ENCODE measurements at places on chromosomes 16 and 17. TPM values are rescaled to one million over a fixed set of nuclear protein-coding genes. Genes with fewer than 3 reads are reported as not detected.

The MT1H gene
- 0.78 TPM for total RNA-seq

The POLR3K gene
- 21.7 TPM for total RNA-seq

DNA sequence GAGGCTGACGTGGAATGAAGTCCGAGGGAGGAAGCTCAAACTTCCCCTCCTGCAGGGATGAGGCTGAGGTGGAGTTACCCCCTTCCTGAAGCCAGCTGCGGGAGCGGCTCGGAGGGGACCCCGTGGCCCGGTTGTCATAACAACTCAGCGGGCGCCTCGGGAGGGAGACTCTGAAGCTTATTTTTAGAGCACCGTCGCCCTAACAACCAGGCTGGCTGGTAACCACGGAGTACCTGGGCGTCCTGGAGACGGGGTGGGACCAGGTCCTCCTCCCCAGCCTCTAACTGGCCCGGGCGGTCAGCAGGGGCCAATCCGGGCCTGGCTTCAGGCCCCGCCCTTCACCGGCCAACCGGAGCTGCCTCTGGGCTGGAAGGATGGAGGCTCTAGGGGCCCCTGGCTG lies 27.7 kb downstream of the NECAB2 start:
- DNase-seq: no peak

DNA sequence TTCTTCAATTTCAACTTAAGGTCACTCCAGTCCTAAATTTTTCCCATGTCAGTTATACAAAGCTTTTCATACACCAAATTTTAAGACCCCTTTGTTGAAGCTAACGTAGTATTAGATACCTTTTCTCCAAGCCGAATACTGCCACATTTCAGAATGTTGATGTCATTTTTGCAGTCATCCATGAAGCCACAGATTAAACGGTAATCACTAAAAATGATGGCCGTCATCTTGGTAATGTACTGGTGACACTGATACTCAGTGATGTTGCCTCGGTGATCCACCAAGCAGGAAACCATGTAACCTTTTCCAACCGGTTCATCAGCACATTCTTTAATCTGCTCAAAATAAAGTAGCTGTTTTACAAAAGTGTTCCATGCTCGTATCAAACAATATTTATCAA lies 82.1 kb upstream of the CLEC18B start:
- DNase-seq: no peak

- DNase-seq: no peak
Observed at GRCh38 chr17:77160091-77160874, 19.5 kb downstream of the SEC14L1 start.

- DNase-seq: no peak
Observed at GRCh38 chr17:78430892-78431691, 52.6 kb downstream of the PGS1 start.

The CTRL gene
- 8.6 TPM for total RNA-seq

- DNase-seq: no peak
Observed at GRCh38 chr17:9189870-9190269, 168.6 kb downstream of the NTN1 start.

The KCNH4 gene
- total RNA-seq: 0.11 TPM

DNA sequence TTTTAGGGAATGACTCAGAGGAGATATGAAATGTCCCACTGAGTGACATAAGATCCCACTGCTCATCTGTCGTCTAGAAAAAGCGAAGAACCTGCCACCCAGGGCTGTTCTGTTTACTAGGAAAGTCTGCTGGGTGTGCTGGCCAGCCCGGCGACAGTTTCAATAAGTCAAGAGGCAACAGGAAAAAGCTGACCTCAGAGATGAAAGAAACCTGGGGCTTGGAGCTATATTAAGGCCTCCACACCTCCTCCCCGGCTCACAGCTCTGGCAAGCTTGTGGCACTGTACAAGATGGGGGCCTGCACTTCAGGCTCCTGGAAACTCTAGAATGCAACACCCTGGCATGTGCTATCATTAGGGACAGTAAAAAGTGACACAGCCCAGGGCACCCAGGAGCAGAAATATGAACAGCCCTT lies 10.6 kb downstream of the ZFHX3 start:
- no peak for DNase-seq

DNA sequence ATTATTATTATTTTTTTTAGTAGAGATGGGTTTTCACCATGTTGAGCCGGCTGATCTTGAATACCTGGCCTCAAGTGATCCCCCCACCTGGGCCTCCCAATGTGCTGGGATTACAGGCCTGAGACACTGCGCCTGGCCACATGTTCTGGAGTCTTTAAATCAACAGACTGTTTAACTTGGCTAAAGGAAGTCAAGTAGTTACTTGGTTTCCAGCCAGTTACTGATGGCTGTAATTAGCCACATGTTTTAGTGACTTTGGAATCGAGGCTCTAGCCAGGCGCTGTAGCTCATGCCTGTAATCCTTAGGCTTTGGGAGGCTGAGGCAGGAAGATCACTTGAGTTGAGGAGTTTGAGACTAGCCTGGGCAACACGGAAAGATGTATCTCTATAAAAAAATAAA lies 699.2 kb upstream of the RBFOX1 start:
- DNase-seq: no peak

The ZNF423 gene
- not detected for total RNA-seq

DNA sequence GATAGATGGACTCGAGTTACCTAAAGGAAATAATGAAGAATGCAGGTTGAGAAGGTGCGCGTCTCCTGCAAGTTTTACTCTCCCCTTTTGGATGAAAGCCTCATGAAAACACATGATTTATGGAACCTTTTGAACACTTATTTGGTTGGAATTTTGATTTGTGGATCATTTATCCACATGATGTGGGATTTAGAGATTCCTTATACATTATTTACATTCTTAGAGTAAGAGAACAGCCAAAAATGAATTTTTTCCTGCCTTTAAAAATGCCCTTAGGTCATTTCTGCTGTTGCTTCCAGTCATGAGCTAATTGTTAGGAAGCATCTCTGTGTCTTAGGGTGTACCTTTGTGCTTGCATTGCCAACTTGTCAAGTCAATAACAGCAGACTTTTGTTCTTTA lies 99.9 kb downstream of the RPTOR start:
- DNase-seq: no peak

GRCh38 chr17:72715906-72716572 lies 376.4 kb downstream of the SLC39A11 start:
- DNase-seq: no peak

The TEX14 gene
- 1.6 TPM for total RNA-seq

The MT1X gene
- 23.7 TPM for total RNA-seq

The GHDC gene
- total RNA-seq: 23.9 TPM

- DNase-seq: no peak
Observed at GRCh38 chr16:87855852-87856715, 13.2 kb downstream of the SLC7A5 start.

The DNAH2 gene
- not detected for total RNA-seq

The ANKRD40CL gene
- not detected for total RNA-seq

The NETO2 gene
- total RNA-seq: 3.2 TPM

DNA sequence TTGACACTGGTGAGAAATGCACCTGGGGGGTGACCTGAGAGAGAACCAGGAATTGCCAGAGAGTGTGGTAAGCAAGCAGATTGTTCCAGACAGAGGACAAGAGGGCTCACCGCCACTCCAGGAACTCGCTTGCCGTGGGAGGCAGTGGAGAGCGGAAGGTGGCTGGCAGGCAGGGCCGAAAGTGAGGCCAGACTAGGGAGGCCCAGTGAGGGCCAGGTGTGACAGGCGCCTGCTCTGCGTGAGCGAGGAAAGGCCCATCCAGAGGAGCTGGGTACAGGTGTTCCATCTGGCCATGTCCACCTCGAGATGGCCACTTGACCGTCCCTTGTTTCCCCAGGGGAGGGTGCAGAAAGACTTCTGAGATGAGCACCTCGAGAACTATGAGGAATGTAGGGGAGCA lies 11.9 kb upstream of the MYO15B start:
- DNase-seq: no peak

DNA sequence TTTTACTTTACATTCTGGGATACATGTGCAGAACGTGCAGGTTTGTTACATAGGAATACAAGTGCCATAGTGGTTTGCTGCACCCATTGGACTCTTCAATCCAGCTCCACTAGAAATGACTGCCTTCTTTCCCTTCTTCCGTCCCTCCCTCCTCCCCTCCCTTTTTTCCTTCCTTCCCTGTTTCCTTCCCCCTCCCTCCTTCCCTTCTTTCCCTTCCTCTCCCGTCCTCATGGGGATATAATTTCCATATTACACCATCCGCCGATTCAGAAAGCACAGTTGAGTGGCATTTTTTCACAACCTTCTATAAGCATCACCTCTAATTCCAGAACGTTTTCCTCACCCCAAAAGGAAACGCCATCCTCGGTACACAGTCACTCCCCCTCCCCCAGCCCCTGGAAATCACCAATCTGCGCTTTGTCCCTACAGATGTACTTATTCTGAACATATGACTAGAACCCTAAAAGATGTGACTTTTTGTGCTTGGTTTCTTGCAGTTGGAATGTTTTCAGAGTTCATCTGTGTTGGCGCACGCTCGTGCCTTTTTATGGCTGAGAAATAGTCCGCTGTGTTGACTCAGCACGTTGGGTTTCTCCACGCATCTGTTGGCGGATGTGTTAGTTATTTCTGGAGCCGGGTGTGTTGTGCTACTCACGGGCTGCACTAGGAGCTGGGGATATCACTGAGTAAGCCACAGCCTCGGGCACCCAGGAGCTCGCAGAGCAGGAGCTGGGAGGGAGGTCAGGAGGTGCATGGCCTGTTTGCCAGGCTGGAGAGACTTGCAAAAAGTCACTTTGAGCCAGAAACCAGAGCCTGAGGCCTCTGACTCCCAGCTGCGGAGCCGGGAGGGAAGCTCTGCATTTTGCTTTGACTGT lies 336.4 kb downstream of the SEC14L1 start:
- no peak for DNase-seq

- DNase-seq: no peak
Observed at GRCh38 chr17:78974635-78975591, 4.8 kb downstream of the LGALS3BP start.

The PRSS36 gene
- total RNA-seq: 0.33 TPM

- DNase-seq: no peak
Observed at GRCh38 chr16:2713985-2714774, 5.8 kb downstream of the PRSS27 start.

DNA sequence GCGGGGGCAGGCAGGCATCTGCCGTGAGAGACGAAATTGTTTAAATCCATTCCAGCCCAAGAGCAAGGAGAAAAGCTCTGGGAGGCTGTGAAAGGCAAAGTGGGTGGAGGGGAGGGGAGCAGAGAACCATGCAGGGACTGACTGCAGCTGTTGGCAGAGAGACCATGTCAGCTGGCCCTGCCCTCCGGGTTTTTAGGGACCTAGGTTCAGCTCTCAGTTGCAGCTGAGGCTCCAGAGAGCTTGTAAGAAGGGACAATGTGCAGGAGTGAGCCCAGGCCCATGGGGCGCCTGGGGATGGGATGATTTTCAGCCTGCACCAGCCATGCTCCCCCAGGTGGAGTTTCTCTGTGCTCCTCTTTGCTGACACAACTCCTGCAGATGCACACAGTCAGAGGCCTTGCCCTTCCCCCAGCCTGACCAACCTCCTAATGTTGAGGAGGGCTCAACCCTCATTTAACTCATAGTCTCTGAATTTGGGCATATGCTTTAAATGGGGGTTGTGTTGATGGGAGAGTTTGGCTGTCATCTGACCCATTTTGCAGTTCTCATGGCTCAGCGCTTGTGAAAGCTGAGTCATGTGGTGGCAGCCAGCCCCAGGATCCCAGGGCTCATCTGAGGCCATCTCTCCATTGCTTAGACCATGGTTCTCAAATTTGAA lies 70.9 kb downstream of the PLXDC1 start:
- DNase-seq: no peak

The FAM20A gene
- not detected for total RNA-seq

DNA sequence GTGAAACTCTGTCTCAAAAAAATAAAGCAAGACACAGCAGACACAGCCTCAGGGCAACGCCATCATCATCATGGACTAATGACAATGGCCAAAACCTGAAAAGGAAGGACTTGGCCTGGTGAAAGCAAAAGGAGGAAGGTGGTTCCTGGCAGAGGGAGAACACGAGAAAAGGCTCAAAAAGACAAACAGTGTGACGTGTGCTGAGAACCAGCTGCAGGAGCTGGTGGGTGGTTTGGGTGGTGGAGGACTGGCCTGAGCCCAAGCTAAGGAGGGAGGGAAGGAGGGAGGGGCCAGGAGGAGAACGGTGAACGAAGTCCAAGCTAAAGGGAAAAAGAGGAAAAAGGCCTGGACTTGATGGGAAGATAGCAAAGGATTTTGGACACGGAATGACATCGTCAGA lies 85.1 kb downstream of the SLC39A11 start:
- DNase-seq: no peak

Data from CD4-positive, alpha-beta memory T cell (primary cell).